Ascending aorta (tissue), 2 donors: ENCODE measurements at places on chromosomes 12 and 14. TPM values are rescaled to one million over a fixed set of nuclear protein-coding genes. Genes with fewer than 3 reads are reported as not detected.

GRCh38 chr12:51318846-51319599 lies 5.0 kb downstream of the BIN2 start:
- no peak for DNase-seq

- no peak for DNase-seq
Measured at GRCh38 chr12:56728139-56728861, 3.2 kb upstream of the NACA start.

DNA sequence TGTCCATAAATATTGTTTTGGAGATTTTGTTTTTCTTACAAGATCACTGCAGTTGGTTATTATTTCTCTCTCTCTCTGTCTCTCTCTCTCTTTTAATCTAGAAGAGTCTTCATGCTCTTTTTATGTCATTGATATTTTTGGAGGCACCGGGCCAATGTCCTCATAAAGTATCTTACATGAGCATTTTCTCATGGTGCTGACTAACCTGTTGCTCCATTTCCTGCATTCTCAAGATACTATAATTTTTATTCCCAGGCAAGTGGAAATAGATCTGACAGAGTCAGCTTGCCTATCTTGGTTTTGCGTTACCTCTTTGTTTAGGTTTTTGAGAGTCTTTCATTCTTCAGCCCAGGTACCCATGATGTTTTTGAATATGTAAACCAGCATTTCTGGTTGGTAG lies 938.8 kb upstream of the FBXO33 start:
- no peak for DNase-seq

PRKCH gene
- total RNA-seq, result 20.2 TPM

- no peak for DNase-seq
Measured at GRCh38 chr12:24928131-24928530, 20.8 kb downstream of the BCAT1 start.
